ENCODE measurements at places on chromosomes 5 and 9. TPM values are rescaled to one million over a fixed set of nuclear protein-coding genes. Genes with fewer than 3 reads are reported as not detected.

DNA sequence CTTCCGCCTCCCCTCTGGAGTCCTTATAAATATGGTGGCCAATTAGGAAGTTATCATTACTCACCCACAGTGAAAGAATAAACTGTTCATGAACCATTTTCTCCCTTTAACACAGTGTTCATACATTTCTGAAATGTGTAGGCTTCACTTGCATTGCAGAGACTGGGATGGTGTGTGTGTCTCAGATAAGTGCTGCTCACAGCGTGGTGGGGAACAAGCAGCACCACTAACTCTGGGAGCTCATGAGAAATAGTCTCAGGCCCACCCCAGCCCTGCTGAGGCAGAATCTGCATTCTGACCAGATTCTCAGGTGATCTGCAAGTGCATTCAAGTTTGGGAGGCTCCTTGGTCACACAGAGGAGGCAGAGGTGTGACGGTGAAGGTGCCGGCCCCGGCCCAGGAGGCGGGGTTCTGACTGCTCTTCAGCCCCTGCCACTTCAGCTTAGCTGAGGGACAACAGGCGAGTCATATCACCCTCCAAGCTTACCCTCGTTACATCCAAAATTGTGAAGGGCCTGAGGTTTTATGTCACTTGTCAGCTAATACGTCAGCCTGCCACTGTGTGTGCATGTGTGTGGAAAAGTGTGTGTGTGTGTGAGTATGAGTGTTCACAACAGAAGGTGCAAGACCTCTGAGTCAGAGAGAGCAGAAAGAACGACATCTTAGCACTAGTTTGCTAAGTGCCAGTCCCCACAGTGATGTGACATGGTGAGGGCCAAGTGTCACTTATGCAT lies 34.7 kb downstream of the DAP start:
- peak; percentile 16 for DNase-seq

DNA sequence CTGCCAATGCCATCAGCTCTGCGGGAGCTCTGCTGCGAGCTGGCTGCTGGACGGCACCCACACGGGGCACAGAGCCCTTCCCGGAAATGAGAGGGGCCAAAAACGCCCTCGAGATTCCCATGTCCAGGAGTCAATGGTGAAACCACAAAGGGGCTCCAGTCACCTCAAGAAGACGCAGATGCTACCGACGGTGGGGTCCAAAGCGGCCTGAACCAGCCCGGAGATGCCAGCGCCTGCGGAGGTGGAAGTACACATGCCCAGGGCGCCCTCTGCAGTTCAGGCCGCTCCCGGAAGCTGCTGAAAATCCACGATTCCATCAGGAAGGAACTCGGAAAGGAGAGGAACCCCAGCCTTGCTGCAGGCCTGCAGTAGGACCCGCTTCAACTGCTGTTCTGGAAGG lies 82.4 kb upstream of the SELENOP start:
- no peak for DNase-seq

DNA sequence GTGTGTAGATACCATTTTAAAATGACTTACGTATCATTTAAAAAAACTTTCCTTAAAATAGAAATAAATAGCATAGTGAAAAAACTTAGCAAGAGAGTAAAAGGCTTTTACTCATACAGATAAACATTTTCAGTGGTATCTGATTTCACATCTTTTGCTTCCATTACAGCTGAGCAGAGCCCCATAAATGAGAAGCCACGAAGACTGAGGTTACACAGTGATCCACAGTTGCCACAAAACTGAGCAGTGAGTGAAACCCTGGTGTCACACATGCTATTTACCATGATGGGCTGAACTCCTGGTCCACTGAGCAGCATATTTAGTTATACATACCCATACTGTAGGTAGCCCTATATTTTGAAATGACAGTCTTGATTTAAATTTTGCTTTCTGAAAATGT lies 401.2 kb downstream of the KIAA0825 start:
- peak; percentile 14 for DNase-seq

The SFXN1 gene
- 54.4 TPM for total RNA-seq

The UGT3A2 gene
- total RNA-seq, result not detected

All from fibroblast of villous mesenchyme (primary cell).